A549 treated with CORT108297 at 1 μM for 4 hours (cell line): ENCODE measurements at places on chromosomes 3 and 15. TPM values are rescaled to one million over a fixed set of nuclear protein-coding genes. Genes with fewer than 3 reads are reported as not detected.

Gene SH3GL3
- 0.58 to 0.80 TPM (median 0.67 TPM) in 5 replicates for total RNA-seq

Gene EPHA6
- 0.06 to 0.10 TPM (median 0.08 TPM) in 3 of 5 replicates, not detected in the others for total RNA-seq

Gene GNB4
- 9.4 to 15.6 TPM (median 11.5 TPM) in 5 replicates for total RNA-seq

Gene CSPG5
- total RNA-seq: 0.68 to 1.4 TPM (median 0.98 TPM) in 5 replicates

Gene ACKR4
- total RNA-seq: not detected in 5 replicates

Gene SEC11A
- 323 to 452 TPM (median 331 TPM) in 5 replicates for total RNA-seq

Gene GASK1A
- total RNA-seq: not detected in 5 replicates

Gene PLS1
- total RNA-seq: 11.4 to 14.5 TPM (median 12.9 TPM) in 5 replicates

Gene KLHL18
- 15.7 to 20.1 TPM (median 19.0 TPM) in 5 replicates for total RNA-seq

Gene CMTM6
- total RNA-seq: 36.4 to 45.0 TPM (median 40.3 TPM) in 5 replicates

Gene FILIP1L
- 0.03 to 0.18 TPM (median 0.09 TPM) in 5 replicates for total RNA-seq

Gene OXTR
- total RNA-seq: 9.1 to 11.4 TPM (median 10.4 TPM) in 5 replicates

Gene CD276
- total RNA-seq: 66.4 to 88.8 TPM (median 81.7 TPM) in 5 replicates

Gene IL17RE
- total RNA-seq: 1.1 to 1.3 TPM (median 1.1 TPM) in 5 replicates

Gene ACY1
- total RNA-seq: 20.9 to 28.2 TPM (median 26.8 TPM) in 5 replicates

Gene PDZRN3
- total RNA-seq: not detected in 5 replicates

Gene CHD2
- total RNA-seq: 26.4 to 31.0 TPM (median 29.2 TPM) in 5 replicates

Gene REC114
- 0.17 TPM in 1 of 5 replicates, not detected in the others for total RNA-seq

Gene PRSS50
- total RNA-seq: not detected in 5 replicates
